ENCODE measurements at places on chromosomes 12 and 14.
A peak's percentile ranks its signal among the peaks of the same experiment; 100 is the strongest.

DNA sequence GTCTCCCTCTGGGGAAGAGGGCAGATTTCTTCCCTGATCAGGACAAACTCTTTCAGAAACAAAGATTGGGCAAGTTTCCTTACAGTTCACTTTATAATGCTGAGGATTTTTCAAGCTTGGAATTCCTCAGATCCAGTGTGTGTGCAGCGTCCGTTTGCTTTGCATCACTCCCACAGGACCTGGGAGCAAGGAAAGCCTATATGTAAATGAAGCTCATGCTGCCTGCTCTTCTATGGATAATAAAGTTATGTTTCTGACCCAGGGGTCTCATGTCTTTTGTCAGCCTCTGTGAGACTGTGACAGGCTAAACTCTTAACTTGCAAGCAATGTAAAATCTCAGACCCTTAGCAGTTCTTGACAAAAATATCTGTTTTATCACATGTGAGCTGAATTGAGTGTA, 41.6 kb downstream of the TRHDE start:
- DNase-seq = no peak

- no peak for DNase-seq
Measured at GRCh38 chr12:132385923-132386751, 56.7 kb upstream of the GALNT9 start.

DNA sequence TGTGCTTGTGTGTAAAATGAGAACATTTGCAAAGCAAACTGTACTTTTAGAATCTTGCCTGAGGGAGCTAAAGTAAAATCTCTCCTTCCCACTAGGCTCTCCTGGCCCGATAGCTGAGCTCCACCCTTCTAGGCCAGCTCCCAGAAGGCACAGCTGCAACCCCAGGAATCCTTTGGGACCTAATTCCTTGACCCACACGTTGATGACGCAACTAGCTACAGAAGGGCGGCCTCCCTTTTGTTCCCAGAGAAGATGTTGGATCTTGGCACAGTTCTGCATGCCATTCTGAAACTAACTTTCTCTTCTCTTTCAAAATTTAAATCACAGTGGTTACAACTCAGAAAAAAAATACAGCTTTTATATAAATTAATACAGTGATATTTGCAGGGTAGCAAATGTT, 268.1 kb downstream of the EGLN3 start:
- DNase-seq = no peak

DNA sequence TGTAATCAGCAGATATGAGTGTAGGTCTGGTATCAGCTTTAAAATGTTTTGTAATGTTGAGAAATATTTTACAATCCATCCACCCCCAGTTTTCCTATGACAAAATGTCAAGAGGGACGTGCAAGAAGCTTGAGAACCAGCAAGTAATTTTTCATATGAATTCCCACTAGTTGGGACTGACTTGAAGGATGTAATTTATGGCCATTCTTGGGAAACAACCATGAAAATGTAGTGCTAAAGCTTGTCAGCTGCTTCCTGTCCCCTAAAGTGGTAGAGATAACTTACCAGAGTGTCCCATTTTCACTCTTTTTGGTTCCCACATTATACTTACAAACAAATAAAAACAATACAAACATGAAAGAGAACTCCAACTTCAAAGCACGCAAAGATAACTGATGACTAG, 63.9 kb downstream of the RERG start:
- no peak for DNase-seq

DNA sequence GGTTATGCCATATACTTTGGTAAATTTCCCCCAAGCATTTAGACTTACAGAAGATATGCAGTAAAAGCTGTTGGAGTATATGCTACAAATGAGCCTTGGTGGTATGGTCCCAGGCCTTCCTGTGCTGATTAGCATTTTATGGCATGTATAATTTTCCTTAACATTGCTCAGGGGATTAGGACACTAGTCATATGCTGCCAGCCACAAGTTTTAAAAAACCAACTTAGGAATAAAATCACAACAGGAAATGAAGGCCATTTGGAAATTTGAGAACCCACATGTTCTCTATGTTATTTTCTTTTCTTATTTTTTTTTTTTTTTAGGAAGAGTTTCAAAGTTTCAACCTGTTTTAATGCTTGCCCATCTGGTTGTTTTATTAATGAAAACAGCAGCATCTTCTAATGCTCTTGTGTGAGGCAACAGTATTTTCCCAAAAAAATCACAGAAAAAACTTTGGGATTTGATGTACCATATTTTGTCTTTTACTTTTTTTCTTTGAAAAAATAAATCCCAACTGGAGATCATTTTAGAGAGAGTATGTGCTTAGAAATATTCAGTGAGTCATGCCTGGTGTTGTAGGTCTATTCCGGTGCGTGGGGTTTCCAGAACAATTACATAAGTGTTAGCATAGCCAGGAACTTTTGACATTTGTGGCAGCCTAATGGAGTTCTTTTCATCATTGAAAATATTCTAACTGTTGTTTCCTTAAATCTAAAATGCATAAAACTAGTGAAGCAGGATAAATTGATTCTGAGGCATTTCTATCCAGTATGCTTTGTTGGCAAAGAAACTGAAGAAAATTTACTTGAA, 21.7 kb upstream of the DUSP6 start:
- DNase-seq = no peak

GRCh38 chr12:42180990-42181596, 36.4 kb upstream of the GXYLT1 start:
- DNase-seq = no peak

DNA sequence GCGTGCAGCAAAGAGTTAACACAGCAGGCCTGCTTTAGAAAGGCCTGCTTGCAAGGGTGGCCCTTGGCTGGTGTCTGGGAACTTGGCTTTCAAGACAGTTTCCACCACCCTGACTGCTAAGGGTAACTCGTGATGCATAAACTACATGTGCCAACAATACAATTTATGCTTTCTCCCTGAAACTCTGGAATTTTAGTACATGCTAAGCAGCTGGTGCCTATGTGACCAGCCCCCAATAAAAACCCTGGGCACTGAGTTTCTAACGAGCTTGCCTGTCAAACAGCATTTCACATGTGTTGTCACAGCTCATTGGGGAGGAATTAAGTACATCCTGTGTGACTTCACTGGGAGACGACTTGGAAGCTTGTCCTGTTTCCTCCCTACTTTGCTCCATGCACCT, 133.1 kb downstream of the SLC5A8 start:
- DNase-seq = no peak

GRCh38 chr14:89618330-89618708, 201.3 kb upstream of the FOXN3 start:
- peak; percentile 38 for DNase-seq

GRCh38 chr12:40534828-40535227, 157.4 kb upstream of the CNTN1 start:
- no peak for DNase-seq

GRCh38 chr12:29996993-29997392, 213.3 kb upstream of the TMTC1 start:
- DNase-seq = no peak

GRCh38 chr14:93538413-93538812, 107.7 kb downstream of the UNC79 start:
- DNase-seq = peak; percentile 32

- DNase-seq = no peak
Measured at GRCh38 chr12:94636462-94637085, 13.8 kb downstream of the TMCC3 start.

DNA sequence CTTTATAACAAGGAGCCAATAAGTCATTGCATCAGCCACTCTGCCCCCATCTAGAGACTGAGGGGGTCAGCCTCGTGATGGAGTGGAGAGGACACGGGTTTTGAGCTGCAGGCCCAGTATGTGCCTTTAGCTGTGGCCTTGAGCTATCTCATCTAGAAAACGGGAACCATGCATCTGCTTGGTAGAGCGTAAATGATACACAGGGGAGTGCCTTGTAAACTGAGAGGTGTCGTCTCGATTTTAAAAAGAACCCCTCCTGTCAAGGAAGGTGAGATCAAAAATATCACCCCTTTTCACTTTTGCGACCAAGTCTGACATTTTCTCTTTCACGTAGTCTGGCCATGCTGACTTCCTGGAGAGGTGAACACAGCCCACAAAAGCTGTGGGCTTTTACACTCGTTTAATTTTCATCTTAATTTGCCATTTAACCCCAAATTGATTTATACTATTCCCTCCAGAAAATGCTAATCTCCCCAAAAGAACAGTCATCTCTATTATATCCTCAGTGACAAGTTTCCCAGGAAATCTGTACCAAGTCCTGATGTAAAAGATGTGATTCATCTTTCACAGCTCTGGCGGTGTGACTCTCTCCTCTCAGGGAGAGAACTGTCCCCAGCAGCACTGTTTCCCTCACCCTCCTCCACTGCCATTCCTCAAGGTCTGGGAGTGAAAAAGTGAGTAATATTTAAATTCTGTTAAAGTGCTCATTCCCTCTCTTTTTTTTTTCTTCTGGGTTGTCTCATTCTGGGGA, 30.6 kb downstream of the VCPKMT start:
- no peak for DNase-seq

- no peak for DNase-seq
Measured at GRCh38 chr14:58915646-58916045, 272.8 kb upstream of the DAAM1 start.
